ENCODE measurements at places on chromosomes 2 and 18.

DNA sequence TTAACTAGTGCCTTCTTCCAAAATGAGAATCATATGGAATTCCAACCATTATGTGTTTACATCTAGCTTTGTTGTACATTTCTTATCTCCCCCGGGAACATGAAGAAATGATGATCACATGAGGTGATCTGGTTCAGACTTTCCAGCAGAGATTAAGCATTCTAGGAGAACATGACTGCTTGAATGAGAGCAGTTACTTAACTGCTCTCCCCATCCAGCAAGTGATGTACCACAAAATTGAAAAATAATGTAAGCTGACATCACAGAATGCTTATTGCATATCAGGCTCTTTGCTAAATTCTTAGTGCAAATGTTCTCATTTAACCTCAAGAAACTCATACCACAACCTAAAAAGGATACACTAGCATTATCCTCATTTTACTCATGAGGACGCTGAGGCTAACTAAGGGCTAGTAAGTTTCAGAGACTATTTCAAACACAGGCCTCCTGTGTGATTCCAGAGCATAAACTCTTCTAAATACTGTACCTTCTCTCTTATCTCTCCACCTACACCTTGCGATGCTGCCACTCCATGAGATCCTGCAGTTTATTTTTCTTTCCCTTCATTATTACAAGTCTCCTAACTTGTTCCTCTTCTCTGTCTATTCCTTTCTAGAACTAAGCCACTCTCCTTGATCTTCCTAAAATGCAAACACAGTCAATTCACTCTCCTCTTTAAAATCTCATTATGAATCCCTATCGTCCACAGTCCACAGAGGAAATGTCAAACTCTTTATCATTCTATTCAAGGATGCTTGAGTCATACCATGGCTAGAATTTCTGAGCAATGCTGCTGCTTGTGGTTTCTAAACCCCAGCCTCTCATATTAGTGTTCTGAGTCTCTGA is 1224.8 kb upstream of the ZEB2 start:
- DNase-seq, result no peak

GRCh38 chr2:232525791-232526371 is at the start of gene CHRND:
Gene CHRND, plus strand, starts transcription at chr2:232526160. Its CDS starts 56 bp downstream, at chr2:232526216.
- no peak for DNase-seq

DNA sequence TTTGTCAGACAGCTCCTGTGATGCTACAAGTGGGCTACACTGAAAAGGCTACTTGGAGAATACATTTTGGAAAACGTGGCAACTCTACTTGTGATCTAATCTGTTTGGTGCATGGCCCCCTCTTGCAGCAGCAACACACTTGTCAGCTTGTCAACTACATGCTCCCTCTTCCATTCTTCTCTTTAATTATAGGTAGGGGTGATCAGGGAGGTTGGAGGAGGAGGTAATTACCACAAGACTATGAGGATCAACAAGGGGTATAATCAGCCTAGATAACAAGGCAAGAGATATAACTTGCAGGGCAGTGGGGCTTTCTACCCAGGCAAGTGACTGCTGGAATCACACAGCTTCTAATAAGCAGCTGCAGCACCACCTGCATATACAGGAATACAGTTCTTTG is 104.9 kb downstream of the ACVR1 start:
- DNase-seq, result no peak

DNA sequence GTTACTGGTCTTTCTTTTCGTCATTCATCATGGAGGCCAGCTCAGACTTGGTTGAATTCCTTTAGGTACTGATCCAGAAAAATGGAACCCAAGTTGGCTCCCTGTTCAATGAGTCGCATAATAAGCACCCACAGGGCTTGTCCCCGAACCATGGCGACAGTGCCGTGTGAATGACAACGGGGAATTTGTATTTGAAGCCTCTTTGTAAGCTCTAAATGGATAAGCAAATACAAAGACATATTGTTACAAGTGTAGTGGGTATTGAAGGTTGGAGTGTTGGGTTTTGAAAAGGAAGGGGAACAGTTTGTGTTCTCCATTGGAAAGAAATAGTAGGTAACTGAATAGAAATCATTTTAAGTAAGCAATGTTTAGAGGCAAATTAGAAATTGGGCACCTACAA is 288.9 kb downstream of the SLC4A3 start:
- no peak for DNase-seq

- no peak for DNase-seq
Measured at GRCh38 chr2:100936070-100936741, 65.9 kb upstream of the RPL31 start.

DNA sequence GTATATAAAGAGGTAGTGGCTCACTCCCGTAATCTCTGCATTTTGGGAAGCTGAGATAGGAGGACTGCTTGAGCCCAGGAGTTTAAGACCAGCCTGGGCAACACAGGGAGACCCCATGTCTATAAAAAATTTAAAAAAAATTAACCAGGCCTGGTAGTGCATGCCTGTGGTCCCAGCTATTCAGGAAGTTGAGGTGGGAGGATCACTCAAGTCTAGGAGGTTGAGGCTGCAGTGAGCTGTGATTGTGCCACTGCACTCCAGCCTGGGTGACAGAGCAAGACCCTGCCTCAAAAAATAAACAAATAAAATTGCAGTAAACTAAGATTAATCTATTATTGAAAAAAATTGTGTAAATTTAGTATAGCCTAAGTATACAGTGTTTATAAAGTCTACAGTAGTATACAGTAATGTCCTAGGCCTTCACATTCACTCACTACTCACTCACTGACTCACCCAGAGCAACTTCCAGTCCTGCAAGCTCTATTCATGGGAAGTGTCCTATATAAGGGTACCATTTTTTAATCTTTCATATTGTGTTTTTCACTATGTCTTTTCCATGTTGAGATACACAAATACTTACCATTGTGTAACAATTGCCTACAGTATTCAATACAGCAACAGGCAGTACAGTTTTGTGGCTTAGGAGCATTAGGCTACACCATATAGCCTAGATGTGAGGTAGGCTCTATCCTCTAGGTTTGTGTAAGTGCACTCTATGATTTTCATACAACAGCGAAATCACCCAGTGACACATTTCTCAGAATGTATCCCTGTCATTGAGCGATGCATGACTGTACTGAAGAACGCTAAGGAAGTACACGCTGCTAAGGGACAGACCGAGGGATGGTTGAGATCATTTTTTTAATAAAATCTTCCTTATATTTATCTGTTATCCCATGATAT is 10.4 kb upstream of the MAP4K3 start:
- no peak for DNase-seq

- DNase-seq, result no peak
Measured at GRCh38 chr18:31723990-31724711, 36.5 kb downstream of the SLC25A52 start.

GRCh38 chr2:136310005-136310495 is 192.1 kb upstream of the CXCR4 start:
- DNase-seq, result no peak

GRCh38 chr2:36404318-36404717 is 48.7 kb downstream of the CRIM1 start:
- no peak for DNase-seq

DNA sequence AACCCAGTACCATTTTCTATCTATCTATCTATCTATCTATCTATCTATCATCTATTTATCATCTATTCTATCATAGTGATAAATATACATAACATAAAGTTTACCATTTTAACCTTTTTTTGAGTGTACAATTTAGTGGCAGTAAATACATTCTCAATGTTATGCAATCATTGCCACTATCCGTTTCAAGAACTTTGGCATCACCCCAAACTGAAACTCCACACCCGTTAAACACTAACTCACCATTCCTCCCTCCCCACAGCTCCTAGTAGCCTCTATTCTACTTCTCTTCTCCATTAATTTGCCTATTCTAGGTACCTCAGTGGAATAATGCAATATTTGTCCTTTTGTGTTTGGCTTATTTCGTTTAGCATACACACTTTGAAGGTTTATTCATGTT is 82.5 kb upstream of the KCNE4 start:
- no peak for DNase-seq

DNA sequence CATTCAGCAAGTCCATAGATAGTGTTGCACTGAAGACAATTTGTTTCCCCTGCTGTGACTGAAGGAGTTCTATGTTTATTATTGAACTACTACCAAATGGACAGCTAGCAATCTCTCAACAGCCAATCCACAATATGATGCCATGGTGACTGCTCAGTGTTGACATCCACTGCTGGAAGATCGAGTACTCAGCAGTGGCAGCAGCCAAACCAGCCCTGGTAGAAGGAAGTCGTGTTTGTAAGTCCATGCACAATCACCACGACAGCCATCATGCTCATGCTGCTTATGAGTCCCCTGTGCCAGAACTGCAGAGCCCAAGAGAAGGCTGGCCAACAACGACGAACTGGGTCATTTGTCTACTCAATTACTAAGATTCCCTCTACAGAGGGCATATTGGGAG is 66.4 kb downstream of the OSR1 start:
- DNase-seq, result no peak

GRCh38 chr2:216300906-216301305 is 71.4 kb downstream of the MARCHF4 start:
- no peak for DNase-seq

- no peak for DNase-seq
Measured at GRCh38 chr2:122643725-122644329, 888.4 kb downstream of the TSN start.

DNA sequence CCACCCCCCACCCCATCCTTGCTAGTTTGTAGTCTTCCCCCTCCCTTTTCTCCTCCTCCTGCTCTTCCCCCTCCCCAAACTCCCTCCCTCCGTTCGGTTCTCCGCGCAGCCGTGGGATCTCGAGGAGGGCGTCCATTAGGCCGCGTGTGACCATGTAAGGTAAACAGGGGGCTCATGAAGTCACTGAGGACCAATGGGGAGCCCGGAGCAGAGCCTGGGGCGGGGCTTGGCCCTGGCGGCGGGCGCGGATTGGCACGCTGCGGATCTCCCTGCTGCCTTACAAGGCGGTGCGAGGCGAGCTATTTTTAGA is 246 bp upstream of the KLF7 start:
- DNase-seq, result peak; percentile 92

DNA sequence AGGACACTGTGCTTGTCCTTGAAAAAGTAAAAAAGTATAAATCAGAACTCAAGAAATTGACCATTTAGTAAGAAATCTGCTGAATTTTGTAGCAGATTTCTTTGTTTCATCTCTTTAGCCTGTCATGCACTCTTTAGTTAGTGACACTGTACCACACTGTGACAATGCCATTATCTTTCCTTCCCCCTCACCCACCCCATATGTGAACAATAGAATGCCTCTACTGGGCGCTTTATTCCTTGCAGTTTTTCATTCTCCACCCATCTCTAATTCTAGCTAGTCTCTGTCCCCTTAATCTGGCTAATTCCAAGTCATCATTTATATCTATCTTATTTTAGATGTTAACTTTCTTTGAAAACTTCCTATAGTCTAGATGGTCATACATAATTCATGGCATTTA is 241.0 kb downstream of the LRP1B start:
- DNase-seq, result no peak

DNA sequence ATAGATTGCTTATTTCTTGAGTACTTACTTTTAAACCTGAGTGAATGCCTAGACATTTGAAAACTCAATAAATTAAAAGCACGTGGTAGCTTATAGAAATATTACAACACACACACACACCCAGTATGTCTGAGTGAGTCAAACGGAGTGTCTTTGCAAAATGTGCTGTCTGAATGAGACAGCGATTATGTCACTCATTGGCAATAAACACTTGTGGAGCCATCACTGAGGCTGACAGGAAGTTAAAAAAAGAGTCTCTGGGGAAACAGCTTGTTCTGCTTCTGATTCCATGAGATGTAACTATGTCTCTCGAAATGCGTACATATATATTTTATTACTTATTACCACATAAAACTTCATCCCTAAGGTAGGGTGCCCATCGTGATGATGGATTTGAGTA is 22.3 kb upstream of the VPS4B start:
- DNase-seq, result no peak

DNA sequence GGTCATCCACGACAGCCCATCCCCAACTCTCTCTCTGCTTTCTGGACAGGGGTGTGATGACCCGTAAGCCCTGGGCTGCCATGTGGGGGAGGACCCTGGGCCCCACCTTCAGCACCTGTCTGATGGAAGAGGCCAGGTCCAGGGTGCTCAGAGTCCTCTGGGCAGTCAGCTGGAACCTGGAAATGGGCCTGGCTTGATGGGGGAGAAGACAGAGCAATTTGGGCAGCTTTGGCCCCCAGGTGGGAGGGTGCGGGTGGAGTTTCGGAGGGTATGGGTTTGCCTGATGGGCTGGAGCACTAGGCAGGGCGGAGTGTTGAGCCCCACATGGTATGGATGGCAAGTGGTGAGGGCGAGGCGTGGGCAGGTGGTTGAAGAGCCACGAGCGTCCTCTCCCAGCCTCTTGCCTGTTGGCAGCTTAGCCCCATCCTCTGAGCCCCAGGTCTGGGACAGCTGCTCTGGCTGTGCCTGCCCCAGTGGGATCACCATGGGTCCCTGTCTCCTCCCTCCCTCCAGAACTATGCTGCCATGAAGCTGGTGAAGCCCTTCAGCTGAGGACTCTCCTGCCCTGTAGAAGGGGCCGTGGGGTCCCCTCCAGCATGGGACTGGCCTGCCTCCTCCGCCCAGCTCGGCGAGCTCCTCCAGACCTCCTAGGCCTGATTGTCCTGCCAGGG is 232.7 kb downstream of the DYSF start:
- DNase-seq, result no peak

GRCh38 chr18:72160510-72161445 is 383.4 kb downstream of the CBLN2 start:
- DNase-seq, result no peak

- no peak for DNase-seq
Measured at GRCh38 chr2:167177196-167177595, 288.9 kb downstream of the XIRP2 start.

GRCh38 chr2:152695763-152696162 is 21.5 kb downstream of the PRPF40A start:
- no peak for DNase-seq

- DNase-seq, result no peak
Measured at GRCh38 chr18:48841381-48842258, 109.1 kb downstream of the SMAD7 start.

GRCh38 chr2:241228081-241228859 is 39.8 kb downstream of the ANO7 start:
- no peak for DNase-seq

DNA sequence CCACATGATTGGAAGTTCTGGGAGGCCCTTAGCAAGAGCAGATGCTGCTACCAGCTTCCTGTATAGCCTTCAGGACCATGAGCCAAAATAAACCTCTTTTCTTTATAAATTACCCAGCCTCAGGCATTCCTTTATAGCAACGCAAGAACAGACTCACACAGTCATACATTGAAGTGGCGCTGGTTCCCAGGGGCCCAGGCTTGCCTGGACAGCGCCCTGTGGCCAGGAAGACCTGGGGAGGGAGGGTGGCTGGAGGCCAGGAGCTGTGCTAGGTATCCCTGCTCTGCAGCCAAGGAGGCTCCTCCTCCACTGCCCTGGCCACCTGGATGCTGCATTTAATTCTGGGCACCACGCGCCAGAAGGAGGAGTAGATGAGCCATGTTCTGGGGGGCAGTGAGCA is 98.1 kb downstream of the AGAP1 start:
- no peak for DNase-seq

DNA sequence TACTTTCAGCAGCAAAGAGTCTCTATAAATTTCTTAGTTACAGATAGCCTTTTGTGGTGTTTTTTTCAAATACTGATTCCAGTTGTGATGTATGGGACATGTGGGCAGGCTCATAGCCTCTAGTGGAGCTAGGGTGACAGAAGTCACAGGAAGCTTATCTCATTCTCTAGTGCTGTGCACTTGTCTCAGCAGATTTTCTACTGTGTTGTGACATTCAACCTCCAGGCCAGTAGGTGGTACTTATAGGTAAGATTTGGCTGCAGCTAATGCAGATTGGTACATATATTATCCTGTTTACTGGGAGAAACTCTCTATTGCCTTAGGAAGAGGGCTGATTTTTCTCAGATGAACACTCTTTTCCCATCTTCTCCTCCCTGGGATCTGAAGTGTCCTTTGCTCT is 176.2 kb downstream of the CALCRL start:
- DNase-seq, result no peak
